ENCODE measurements at places on chromosomes 1 and 21. TPM values are rescaled to one million over a fixed set of nuclear protein-coding genes. Genes with fewer than 3 reads are reported as not detected.

Gene UBIAD1
- 20.8 TPM for total RNA-seq

Gene HHIPL2
- total RNA-seq = 0.14 TPM

Gene CFAP74
- 0.39 TPM for total RNA-seq

Gene MFAP2
- total RNA-seq = 141 TPM

Gene UTP25
- 5.3 TPM for total RNA-seq

Gene TDRD5
- 0.66 TPM for total RNA-seq

Gene HAX1
- 69.2 TPM for total RNA-seq

Gene ABCG1
- total RNA-seq = 4.0 TPM

Gene PHLDA3
- total RNA-seq = 59.7 TPM

Gene OLFML2B
- 6.5 TPM for total RNA-seq

Gene AMPD1
- not detected for total RNA-seq

Gene CAMK1G
- total RNA-seq = 0.50 TPM

Measured in WTC11 (cell line).